ENCODE measurements at places on chromosomes 7 and 10. TPM values are rescaled to one million over a fixed set of nuclear protein-coding genes. Genes with fewer than 3 reads are reported as not detected.

The CNPY1 gene
- not detected for total RNA-seq

The PRSS2 gene
- total RNA-seq, result not detected

The CELF2 gene
- 12.5 TPM for total RNA-seq

The SPDYE2 gene
- total RNA-seq, result not detected

The ARID5B gene
- total RNA-seq, result 17.0 TPM

The GOLGA7B gene
- under 0.01 TPM for total RNA-seq

The SUN3 gene
- total RNA-seq, result not detected

The IGFBP3 gene
- 10.2 TPM for total RNA-seq

The ZNF32 gene
- total RNA-seq, result 21.0 TPM

The GNAI1 gene
- total RNA-seq, result 10.0 TPM

The RNF148 gene
- total RNA-seq, result 0.86 TPM

The C10orf143 gene
- total RNA-seq, result 0.14 TPM

The AASS gene
- 34.0 TPM for total RNA-seq
